NCI-H526 treated with DMSO at 0.1 percent for 48 hours (cell line): ENCODE measurements at places on chromosomes 2 and 18.
A peak's percentile ranks its signal among the peaks of the same experiment; 100 is the strongest.

DNA sequence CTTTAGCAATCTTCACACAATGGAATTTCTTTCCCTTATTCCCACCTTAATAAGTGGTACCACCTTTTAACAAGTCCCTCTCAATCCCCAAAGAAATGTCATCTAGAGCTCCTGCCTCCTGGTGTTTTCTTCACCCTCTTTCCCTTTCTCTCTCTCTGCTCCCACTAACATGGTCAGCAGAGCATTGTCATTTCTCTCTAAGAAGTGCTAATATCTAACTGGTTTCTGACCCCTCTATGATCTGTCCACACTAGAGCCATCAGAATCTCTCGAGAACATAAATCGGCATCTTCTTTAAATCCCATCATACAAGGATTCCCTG lies 161.2 kb upstream of the DTNA start:
- DNase-seq = no peak

DNA sequence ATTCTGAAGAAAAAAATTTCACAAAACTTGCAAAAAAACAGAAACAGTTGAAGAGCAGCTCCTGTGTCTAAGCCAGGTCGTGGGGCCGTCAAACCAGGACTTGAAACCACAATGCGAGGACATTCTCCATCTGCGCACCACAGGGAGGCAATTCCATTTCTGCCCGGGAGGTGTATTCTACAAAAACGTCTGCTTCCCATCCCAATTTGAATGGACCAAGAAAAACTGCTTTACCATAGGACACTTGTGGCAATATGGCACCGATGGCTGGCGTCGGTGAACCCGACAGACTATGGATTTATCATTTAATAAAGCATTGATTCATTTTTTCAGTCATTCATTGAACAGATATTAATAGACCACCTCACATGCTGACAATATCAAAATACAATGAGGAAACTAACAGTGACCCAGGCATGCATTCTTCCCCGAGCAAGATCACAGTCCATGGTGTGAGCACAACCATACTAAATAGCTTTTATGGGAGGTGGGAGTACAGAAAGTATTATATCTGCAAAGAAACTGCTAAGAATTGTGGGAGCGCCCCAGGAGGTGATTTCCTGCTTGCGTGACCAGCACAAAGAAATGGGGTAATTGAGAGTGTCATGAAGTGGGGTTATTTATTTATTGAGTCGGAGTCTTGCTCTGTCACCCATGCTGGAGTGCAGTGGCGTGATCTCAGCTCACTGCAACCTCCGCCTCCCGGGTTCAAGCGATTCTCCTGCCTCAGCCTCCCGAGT lies 10.5 kb upstream of the ZAP70 start:
- no peak for DNase-seq

DNA sequence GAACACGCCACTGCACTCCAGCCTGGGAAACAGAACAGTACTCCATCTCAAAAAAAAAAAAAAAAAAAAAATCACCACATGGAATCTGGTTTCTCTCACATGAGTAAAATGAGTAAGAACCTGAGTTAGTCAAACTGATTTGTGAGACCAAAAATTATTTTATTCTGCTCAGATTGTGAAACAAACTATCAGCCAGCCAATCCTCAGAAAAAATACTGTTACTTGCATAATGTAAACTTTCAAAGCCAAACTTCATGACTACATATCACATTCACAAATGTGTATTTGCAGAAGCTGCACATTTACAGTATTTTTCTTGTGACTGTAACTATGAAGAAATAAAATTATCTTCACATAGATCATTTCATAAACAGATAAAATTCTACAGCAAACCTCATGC lies 23.2 kb downstream of the SUMO1 start:
- DNase-seq = no peak

DNA sequence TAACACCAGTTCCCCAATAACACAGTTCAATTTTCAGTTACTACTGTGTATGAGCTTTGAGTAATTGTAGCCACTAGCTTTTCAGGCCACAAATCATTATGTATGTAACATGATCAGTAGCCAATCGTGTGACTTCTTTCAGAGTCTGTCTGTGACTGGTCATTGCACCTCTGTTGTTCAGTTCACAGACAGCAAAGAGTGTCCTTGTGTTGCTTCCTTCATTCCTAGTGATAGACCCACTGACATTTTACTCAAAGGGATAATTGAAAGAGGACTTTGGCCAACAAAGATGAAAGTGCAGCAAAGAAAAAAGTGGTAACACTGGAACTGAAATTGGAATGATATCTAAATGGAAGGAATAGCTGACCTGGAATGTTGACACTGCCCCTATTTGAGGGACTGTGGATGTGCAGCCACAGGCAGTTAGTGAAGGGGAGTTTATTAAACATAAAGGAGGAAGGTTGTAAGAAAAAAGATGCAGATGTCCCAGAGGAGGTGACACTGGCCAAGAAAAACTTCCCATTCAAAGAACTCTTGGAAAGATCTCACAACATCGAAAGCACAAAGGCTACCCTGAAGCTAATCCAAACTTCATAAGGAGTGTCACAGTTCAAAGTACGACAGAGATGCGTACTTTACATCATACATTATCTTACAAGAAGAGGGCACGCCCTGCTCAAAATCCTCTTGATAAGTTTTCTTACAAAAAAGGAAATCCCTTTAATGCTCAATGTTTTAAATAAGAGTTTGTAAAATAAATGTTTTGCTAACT lies 19.3 kb downstream of the TTC39C start:
- no peak for DNase-seq

- peak; percentile 50 for DNase-seq
Observed at GRCh38 chr2:9230051-9230802, 23.6 kb downstream of the ASAP2 start.

DNA sequence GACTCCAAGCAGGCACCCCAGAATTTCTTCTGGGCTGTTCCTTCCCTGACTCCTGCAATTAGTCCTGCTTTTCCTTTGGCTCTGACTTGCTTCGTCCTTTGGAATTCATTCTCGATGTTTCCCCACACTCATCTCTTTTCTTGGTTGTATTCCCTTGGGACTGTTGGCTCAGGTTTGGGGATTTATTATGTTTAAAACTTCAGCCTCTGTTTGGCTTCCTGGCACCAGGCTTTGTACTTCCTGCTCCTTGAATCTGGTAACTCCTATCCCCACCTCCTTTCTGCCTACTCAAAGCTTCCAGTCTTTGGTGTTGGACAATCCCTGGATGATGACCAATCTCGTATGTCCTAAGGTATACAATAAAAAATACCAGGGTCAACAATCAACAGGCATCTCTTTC lies 1.8 kb upstream of the KCNE4 start:
- no peak for DNase-seq

DNA sequence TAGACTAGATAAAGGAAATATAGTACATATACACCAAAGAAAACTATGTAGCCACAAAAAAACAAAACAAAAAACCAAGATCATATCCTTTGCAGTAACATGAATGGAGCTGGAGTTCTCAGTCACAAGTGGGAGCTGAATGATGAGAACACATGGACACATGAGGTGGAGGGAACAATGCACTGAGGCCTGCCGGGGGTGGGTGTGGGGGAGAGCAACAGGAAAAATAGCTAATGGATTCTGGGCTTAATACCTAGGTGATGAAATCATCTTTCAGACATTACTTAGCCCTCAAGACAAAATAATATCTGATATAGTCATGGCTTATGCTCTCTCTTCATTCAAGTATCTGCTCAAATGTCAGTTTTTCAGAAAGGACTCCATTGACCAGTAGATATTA lies 930.6 kb downstream of the LRP1B start:
- no peak for DNase-seq

- no peak for DNase-seq
Observed at GRCh38 chr2:238872026-238872425, 24.1 kb downstream of the TWIST2 start.

DNA sequence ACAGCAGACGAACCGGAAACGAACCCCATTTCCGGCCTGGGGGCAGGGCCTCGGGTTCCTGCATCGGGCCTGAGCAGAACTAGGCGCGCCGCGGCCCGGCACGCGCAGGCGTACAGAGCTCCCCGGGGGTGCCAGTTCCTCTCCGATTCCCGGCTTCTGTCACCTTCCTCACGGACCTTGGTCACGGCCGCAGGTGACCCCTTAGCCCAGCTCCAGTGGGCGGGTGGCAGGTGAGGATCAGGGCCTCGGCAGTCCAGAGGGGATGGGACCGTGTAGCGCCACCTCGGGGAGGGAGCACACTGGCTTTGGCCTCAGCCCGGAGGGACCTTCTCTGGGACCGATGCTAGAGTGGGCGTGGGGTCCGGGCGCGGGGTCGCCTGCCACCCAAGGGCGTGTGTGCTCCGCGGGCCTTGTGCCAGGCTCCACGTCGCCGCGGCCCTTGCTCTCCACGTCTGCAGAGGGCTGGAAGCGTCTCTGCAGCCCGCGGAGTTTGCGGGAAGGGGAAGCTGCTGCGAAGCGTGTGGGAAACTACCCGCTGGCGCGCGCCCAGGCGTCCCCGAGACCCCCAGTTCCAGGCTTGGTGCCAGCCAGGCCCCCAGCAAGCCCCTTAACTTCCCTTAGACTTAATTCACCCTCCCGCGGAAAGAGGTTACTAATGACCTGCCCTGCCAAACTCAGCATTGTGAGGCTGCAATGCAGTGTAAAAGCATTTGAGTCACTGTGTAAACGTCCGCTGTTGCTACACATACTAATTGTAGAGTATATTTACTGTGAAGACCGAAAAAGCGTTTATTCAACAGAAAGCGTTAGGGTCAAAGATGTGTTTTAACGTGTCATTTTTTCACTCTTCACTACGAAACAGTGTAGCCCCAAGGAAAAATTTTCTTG lies at the start of gene TRAPPC12:
Gene TRAPPC12 (plus strand): TSS at position 48 of the 888 bp plus-strand sequence. CDS start 7,930 bp downstream, outside the sequence.
- peak; percentile 84 for DNase-seq

- DNase-seq = no peak
Observed at GRCh38 chr2:129910446-129911362, 68.8 kb upstream of the RAB6C start.

- no peak for DNase-seq
Observed at GRCh38 chr2:199452991-199453379, 4.8 kb downstream of the SATB2 start.

DNA sequence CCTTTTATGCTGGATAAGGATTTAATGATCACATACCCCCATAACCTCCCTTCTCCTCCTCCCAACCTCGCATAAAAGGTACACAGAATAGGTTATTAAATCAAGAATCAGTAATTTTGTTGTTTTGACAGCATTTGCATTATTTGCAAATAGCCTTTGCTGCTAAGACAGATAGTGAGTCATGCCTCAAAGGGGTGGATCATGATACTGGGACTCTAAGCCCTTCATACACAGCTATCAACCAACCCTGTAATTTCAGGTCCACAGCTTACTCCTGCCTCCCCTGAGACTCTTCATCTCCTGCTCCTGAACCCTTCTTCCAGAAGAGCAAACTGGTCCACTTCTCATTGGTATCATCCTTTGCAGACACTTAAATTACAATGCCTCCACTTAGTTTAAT lies 73.8 kb upstream of the KLHL29 start:
- DNase-seq = no peak

DNA sequence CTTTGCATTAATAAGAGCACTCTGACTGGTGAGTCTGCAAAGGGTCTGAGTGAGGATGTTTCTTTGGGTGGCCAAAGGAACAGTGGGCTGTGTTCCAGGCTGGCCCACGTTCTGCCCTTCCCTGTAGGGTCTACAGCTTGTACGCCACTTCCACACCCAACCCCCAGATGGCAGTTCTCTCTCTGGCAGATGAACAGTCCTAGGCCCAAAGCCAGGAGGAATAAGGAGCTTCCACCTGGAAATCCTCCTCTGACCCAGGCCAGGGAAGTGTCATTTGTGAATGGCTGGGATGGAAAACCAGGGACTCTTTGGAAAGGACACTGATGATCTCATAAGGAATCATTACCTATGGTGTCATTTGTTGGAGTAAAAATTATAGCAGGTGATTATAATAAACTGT lies 6.6 kb downstream of the OTOF start:
- no peak for DNase-seq

GRCh38 chr2:193373120-193373519 lies 1178.4 kb upstream of the TMEFF2 start:
- DNase-seq = no peak

DNA sequence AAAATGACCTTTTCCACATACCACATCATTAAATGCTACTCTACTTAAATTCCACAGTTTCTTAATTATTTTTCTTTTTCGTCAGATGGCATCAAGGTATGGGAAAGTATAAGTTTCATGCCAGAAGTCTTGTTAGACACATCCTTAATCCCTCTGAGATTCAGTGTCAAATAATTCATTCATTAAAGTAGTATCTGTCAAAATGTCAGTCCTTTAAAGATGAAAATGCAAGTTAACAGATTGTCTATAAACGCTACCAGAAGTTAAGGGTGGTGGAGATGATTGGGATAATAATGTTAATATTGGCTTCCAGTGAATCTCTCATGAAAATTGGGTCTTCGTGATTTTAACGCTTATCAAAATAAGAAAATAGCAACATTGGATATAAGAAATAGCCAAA lies 504.2 kb upstream of the LINC00305 start:
- DNase-seq = no peak

GRCh38 chr2:120846406-120847095 lies 110.9 kb downstream of the GLI2 start:
- no peak for DNase-seq
